Activated CD8-positive, alpha-beta T cell treated with anti-CD3 and anti-CD28 coated beads, Interleukin-2, amount 10 ng/mL, durations not matched to agents 7 days and 5 days (primary cell): ENCODE measurements at places on chromosomes 13 and 19.

- DNase-seq: no peak
These were observed 25.5 kb upstream of the TFDP1 start for GRCh38 chr13:113559061-113559460.

DNA sequence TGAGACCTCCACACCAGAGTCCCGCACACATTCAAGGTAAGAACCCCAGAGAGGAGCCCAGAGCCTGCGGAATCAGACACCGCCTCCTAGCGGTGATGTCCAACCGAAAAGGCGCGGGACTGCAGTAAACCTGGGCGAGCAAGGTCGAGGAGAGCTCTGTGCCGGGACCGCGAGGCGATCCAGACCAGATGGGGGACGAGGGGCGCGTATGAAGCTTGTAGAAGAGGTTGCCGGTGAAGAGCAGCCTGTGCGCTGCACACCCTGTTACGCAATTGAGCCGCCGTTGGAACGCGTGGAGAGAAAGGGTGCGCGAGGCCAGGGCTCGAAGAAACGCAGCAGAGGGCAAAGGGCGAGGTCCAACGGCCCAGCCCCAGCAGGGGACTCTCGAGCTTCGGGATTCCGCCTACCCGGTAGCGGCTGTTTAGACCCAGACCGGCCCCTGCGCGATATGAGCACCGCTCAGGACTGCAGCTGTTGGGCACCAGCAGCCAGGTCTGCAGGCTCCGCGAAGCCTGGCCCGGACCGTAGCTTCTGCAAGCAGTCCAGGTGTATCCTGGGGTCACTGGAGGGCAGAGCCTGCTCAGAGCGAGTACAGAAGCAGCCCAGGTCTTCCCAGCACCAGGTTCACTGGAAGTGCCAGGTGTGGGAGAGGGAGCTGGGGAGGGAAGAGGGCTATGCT, 65.9 kb upstream of the ZNF599 start:
- no peak for DNase-seq

GRCh38 chr19:33726756-33727155, 69.9 kb upstream of the KCTD15 start:
- no peak for DNase-seq

GRCh38 chr13:42967660-42968059, 24.4 kb downstream of the EPSTI1 start:
- DNase-seq: no peak
